ENCODE measurements at places on chromosomes 5 and 9.

DNA sequence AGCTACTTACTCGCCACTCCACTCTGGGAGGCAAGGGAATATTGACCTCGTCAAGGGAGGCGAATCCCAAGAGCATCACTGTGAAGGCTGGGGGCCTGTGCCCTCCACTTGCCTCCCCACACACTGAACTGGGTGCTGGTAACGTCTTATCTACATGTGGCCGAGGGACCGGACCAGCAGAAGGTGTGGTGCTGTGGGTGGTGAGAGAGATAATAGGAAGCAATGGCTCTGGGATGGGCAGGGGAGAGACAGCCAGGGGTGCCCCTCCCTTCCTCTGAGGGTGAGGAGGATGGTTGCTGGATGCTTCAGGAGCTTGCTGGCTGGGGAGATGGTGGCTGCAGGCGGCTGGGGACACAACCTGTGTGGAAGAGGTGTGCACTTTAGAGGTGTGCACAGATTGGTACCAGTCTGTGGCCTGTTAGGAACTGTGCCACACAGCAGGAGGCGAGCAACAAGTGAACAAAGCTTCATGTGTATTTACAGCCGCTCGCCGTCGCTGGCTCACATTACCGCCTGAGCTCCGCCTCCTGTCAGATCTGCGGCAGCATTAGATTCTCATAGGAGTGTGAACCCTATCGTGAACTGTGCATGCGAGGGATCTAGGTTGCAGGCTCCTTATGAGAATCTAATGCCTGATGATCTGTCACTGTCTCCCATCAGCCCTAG lies 100.3 kb downstream of the ENTREP1 start:
- no peak for DNase-seq

DNA sequence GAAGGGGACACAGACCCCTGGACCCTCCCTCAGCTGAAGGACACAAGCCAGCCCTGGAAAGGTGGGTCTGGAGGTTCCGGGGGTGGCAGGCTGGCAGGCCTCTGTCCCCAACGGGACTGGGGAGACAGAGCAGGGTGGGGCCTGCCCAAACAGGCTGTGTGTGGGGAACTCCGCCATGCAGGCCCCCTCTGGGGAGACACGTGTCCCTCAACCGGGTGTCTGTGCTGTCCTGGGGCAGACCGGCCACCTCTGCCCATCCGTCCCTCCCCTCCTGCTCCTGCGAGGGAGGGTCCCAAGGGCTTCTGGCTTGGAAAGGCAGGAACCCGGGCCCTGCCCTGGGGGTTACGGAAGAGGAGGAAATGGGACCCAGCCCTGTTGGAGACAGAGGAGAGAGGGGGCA lies 1.4 kb downstream of the SLC34A3 start:
- no peak for DNase-seq

GRCh38 chr5:134005417-134006061 lies 764 bp upstream of the VDAC1 start:
- no peak for DNase-seq

DNA sequence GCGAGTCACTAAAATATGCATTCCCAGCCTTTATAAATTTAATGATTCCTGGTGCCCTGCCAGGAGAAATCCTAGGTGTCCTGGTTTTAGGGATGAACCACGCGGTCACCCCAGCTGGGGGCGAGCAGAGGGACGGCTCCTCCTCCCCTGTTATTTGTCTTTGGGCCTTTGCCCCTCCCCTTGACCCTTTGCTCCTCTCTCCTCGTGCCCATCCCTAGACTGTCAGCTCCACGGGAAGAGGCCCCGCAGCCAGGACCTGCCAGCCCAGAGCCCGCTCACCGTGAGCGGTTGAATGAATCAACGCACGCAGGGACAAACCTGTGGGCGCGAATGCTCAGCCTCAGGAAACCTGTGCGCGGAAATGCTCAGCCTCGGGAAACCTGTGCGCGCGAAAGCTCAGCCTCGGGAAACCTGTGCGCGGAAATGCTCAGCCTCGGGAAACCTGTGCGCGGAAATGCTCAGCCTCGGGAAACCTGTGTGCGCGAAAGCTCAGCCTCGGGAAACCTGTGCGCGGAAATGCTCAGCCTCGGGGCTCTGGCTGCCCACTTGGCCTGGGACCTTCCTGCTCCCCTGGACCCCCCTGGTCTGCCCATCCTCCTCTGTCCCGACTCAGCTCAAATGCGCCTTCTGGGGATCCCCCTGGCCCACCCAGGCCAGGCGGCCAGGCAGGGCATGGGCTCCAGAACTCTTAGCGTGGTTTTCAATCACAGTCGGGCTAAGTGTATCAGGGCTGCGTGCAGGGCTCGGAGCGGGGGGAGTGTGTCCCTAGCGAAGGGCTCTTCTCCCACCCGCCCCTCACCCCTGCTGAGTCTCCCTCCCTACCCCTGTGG lies 140.5 kb upstream of the COL5A1 start:
- DNase-seq: no peak

DNA sequence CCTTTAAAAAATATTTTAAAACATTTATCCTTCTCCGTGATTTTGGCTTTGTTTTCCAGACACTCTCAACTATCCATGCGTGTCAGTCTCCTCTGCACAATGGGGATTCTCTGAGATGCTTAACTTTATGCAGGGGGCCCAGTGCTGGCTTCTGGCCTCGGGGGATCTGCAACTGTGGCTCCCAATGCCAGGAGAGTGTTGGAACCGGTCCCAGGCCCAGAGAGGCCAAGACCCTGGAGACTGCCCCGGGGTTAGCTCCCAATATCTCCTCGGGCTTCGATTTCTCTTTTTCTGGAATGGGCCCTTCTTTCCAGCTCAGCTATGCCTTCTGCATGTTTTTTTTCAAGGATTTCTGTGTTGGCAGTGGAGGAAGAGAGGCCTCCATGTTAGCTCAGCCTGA lies 20.1 kb upstream of the SARDH start:
- DNase-seq: no peak

DNA sequence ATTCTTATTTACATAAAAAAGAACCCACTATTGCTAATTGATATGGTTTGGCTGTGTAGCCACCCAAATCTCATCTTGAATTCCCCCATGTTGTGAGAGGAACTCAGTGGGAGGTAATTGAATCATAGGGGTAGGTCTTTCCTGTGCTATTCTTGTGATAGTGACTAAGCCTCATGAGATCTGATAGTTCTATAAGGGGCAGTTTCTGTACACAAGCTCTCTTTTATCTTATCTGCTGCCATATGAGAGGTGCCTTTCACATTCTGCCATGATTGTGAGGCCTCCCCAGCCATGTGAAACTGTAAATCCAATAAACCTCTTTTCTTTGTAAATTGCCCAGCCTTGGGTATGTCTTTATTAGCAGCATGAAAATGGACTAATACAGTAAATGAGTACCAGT lies 58.2 kb upstream of the PRR16 start:
- no peak for DNase-seq

All from stimulated activated CD8-positive, alpha-beta memory T cell treated with anti-CD3 and anti-CD28 coated beads, Interleukin-7, amount 100 ng/mL, for 48 hours (primary cell).